ENCODE measurements at places on chromosomes 16 and 17.

DNA sequence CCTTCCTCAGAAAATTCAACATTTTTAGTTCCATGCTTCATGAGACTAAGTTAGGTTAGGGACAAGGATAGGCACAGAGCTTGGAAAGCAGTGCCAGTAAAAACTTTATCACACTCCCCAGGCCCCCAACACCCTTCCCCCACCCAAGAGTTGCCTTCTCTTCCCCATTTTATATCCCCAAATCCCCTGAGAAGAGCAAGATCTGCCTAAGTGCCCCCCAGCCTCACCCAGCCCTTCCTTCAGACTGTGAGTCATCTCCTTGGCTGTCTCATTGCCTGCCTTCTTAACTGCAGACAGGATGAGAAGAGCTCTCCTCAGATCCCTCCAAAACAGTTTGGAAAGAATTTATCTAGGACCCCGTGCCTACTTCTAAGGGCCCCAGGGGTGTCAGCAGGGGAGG is 55.8 kb downstream of the NEUROD2 start:
- DNase-seq = no peak

- no peak for DNase-seq
These were observed 7.5 kb downstream of the CFAP97D1 start for GRCh38 chr17:43787728-43788127.

- no peak for DNase-seq
These were observed 25.0 kb upstream of the NGFR start for GRCh38 chr17:49469831-49470810.

DNA sequence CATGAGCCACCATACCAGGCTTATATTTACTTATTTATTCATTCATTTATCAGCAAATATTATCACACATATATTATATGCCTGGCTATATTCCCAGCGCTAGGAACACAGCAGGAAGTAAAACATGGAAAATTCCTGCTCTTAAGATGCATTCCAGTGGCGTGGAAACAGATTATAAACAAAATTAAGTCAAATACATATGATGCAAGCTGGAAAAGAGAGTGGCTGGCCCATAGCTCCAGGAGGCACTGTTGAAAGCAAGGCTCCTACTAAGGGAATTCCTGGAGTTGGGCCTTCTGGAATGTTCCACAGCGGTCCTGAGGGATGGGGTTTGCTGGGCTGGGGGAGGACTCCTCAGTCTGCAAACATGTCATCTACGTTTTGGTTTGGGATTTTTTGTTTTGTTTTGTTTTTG is 18.4 kb downstream of the ADCY9 start:
- DNase-seq = no peak

DNA sequence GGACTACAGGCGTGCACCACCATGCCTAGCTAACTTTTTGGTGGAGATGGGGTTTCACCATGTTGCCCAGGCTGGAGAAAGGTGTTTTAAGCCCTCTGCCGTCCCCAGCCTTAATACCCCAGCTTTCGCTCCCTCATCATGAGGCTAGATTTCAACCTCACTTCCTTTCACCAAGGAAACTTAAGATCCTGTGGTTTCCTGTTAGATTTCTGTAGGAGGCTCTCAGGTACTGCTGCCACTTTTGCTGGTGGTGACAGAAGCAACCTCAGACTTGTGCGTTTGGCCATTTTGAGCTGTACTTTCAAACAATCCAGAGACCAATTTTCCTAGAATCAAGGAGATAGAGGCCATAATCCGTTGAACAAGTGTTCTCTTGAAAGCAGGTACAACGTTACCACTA is 36.2 kb downstream of the MPHOSPH6 start:
- DNase-seq = no peak

Data from NCI-H2081 (cell line).